ENCODE measurements at places on chromosomes 6 and 20. TPM values are rescaled to one million over a fixed set of nuclear protein-coding genes. Genes with fewer than 3 reads are reported as not detected.

Gene SAMD5
- 0.93 TPM for total RNA-seq

- no peak for DNase-seq
Measured at GRCh38 chr6:125392682-125393081, 90.9 kb upstream of the HDDC2 start.

Gene F13A1
- 10.1 TPM for total RNA-seq

Gene VGLL2
- total RNA-seq, result 1.7 TPM

- DNase-seq, result no peak
Measured at GRCh38 chr6:44284121-44284520, 13.9 kb downstream of the TMEM151B start.

DNA sequence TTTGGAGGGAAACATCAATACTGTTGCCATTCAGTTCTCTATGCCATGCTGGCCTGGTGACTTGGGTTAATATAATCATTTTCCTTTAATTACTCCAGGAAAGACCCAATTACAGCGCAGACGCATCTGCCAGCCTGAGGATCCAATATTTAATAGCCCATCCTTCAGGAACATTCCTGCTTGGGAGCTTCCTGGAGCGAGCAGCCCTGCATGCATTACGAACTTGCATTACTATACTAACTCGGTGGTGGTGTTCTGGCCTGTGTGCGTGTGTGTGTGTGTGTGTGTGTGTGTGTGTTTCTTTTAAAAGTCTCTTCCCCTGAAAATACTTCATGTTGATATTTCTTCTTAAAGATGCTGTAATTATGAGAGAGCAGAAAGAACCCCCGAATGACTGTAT, 26.5 kb downstream of the PMEPA1 start:
- no peak for DNase-seq

All from astrocyte (in vitro differentiated cells and primary cell).